ENCODE measurements at places on chromosomes 7 and 10. TPM values are rescaled to one million over a fixed set of nuclear protein-coding genes. Genes with fewer than 3 reads are reported as not detected.
A peak's percentile ranks its signal among the peaks of the same experiment; 100 is the strongest.

DNA sequence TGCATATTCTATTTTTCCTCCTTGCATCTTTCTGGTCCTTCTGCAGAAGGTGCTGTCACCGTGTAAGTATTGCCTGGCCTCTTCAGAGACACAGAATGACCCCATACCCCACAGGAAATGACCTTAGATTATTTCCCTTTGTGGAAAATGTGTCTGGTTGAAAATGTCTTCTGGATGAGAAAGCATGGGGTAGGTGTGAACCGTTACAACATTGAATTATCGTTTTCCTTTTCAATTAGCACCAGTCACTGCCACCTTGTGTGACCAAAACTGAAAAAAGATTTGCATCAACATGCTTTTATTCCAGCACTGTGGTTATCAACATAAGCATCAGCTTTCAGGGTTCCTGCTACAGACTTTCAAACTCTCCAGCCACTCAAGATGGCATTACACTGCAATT, 58.0 kb upstream of the CELF2 start:
- DNase-seq = no peak

DNA sequence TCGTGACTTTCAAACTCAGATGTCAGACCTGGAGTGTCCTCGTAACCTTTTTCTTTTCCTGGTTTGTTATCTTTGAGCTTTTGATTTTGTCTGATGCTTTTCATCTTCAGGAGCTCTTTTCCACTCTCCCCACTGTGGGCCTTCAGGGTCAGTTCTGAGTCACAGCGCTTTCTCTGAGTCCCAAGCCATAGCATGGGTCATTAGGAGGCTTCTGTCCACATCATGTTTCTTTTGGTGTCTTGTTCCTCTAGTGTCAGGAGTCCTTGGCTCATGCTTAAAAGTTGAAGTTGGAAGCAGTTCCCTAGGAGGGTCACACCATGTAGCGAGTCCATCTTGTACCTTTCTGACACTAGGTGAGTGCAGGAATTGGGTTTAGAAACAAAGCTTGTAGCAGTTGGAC, 40.3 kb downstream of the DAGLB start:
- DNase-seq = no peak

The ODAD2 gene
- total RNA-seq = 4.7 TPM

DNA sequence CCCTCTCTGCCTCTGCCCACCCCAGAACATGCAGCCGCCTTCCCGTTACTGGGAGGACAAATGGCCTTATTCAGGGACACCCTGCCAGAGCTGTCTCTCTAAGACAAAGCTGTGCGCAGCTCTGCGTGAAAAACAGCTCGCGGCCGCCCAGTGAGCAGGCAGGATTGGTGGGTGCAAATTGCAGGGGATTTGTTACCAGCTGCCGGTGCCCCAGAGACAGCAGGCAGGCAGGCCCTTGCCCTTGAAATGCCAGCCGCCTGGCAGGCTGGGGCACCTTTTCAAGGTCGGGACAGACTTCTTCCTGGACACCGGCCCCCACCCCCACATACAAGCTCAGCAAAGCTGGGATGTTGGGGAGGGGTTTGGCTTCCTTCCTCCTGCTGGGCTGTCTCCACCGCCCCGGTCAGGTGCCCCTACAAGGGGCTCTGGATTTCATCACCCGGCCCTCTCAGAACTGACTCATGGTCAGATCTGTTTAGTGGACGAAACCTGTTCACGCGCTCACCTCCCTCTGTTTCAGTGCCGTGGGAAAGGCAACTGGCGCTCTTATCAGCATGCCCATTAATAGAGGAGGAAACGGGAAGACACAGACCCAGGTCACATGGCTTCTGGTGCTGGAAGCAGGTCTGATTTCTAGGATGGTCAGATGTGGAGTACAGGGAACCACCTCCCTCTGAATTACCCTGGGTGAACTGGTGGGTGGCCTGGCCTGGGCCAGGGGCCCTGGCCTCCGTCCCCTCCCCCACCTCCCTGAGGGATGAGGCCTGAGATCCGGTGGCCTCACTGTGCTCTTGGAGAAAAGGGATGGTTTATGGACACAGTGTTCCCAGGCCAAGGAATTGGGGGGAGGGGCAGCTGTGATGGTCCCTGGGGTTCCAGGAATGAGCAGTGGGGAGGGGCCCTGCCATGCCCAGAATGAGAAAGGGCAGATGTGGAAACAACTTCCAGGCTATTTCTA, 123.9 kb upstream of the PPIF start:
- DNase-seq = no peak

- DNase-seq = no peak
These were observed 26.5 kb downstream of the RNF32 start for GRCh38 chr7:156667110-156667426.

The FIGNL1 gene
- 20.3 TPM for total RNA-seq

DNA sequence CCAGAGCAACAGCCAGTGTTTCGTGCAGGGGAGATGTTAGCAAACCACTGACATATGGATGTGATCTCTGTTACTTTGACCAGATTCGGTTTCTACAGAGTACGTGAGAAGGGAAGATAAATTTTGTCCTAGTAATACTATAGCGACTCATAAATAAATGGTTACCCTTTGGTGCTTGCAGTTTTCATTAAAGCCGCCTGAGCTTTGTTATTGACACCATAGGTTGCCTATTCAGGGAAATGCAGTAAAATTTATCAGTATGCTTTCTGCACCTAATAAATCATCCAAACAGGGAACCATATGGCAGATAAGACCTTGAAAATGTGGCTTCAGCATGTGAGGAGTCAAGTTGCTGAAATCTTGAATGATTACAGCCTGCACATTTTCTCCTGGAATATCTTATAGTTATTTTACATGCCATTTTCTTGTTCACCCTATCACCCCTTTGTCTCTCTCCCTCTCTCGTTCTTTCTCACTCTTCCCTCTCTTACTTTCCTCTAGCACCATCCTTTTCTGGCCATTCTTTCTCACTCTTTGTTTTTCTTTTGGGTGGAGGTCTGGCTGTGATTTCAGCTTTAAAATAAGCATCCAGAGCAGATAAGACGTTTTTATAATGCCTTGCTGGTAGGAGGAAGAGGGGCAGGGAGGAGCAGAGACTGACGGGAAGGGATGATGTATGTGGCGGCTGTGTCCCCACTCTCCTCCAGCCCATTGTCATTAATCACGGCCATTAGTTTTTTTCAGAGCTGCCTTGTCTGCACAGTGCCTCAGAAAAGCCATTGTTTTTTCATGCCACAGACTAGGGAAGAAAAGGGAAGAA, 182.5 kb downstream of the LRMDA start:
- DNase-seq = peak; percentile 81

GRCh38 chr7:45680776-45681175, 106.6 kb downstream of the ADCY1 start:
- no peak for DNase-seq

- no peak for DNase-seq
These were observed 3.3 kb downstream of the MINPP1 start for GRCh38 chr10:87507879-87508483.

GRCh38 chr7:101106386-101106785, 20.5 kb upstream of the SERPINE1 start:
- DNase-seq = no peak

The CUZD1 gene
- total RNA-seq = 0.69 TPM

DNA sequence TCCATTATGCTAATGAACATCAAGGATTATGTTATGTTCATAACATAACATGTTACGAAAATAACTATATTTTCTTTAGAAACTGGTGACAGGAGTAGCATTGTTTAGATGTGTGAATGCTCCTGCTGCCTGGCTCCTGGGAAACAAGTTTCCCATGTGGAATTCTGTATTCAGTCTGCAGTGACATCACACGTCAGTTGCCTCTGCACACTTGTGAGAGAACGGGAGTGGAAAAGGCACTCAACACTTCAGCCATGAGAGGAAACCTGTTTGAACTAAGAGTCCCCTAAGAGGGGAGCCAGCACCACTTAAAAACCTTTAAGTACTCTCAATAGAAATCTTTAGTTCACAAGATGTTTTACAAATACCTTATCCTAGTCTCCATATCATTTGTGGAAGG, 140.3 kb upstream of the FAM20C start:
- no peak for DNase-seq

DNA sequence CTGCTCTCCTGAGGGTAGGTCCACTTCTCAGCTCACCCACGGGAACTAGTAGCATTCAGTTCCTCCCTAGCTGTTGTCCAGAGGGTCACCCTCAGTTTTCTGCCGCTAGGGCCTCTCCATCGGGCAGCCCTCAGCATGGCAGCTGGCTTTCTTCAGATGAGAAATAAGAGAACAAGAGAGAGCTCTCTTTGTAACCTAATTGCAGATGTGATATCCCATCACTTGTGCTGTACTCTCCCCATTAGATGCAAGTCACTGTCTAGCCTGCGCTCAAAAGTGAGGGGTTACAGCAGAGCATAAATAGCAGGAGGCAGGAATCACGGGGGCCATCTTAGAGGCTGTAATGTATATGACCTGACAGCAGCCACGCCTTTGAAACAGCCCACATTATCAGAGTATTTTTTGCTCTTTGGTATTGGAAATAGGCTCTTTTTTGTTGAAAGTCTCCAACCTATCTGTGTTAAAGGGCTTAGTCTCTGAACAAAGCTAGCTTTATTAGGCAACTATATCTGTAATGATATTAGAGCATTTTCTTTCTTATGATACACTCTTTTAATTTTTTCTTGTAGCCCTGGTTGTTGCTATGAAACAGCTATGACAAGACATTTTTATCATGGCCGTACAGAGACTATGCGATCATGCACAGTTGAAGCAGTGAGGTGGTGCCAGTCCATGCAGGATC, 45.7 kb downstream of the CROT start:
- no peak for DNase-seq
